Urinary bladder (tissue), 4 donors: ENCODE measurements at places on chromosomes 12 and 14.

- DNase-seq = no peak
These were observed 158.7 kb downstream of the DACT1 start for GRCh38 chr14:58796242-58797009.

DNA sequence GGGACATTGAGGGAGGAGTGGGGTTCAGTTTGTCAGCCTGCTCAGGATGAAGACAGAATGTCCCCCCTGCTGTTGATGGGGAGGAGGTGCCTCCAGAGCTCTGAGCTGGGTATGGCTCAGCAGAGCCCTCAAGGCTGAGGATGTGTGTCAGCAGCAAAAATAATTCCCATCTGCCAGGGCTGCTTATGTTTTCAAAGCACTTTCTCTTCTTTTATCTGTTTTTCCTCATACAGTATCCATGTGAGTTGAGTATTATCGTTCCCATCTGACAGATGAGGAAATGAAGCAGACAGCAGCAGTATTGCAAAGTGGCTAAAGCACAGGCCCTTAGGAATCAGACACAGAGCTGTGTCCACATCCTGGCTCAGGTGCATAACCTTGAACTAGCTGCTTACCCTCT lies 94.1 kb downstream of the SLC8A3 start:
- DNase-seq = no peak

DNA sequence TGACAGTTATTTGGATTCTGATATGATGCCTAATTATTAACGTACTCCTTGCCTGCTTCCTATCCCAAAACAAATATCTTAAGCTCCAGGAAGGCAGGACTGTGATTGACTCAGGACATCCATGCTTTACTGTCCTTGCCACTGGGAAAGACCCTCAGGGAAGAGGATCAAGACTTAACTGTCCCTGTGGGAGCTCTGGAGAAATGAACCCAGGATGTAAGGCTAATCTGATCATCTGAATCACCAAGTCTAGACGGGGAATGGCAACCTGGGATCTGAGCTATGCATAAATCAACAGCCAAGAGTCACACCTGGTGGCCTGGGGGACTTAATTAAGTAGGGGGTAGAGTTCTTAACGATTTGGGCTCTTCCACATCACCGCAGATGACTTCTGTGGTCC lies 153.2 kb upstream of the BCL2L14 start:
- no peak for DNase-seq

- no peak for DNase-seq
These were observed 465.8 kb upstream of the SYT1 start for GRCh38 chr12:78398750-78399149.

DNA sequence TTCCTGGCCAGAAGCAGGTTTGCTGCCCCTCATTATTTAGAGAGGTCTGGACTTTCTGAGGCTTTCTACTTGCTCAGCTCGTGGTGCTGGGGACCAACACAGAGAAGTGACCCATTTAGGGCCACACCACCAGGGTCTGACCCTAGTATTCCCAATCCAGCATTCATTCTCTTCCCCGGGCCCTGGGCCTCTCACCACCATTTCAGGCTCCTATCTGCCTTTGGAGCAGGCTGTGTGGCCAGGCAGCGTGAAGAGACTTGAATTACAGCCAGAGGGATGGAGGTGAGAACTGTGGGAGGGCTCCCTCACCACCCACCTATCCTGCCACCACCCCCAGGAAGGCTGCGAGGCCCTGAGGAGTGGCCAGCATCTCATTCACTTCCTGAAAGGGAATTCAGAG lies 24.6 kb downstream of the FAM222A start:
- no peak for DNase-seq

- no peak for DNase-seq
These were observed 496.3 kb downstream of the NELL2 start for GRCh38 chr12:44379831-44380230.

- no peak for DNase-seq
These were observed 10.6 kb downstream of the EML1 start for GRCh38 chr14:99803803-99804202.

DNA sequence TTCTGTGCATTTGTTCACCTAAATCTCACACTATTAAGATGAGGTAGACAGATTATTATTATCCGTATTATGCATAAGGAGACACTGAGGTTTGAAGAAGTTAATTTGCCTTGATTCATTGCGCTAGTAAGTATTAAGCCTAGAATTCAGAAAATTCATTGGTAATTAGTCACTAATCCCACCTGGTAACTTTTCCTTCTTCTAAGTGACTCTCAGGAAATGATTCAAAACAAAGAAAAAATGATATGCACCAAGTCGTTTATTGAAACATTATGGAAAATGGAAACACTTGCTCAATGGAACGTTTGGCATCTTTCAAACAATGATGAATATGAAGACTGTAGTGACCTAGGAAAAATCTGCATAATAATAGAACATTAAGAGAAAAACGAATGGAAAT lies 15.2 kb downstream of the RFX4 start:
- DNase-seq = no peak

- DNase-seq = no peak
These were observed 870 bp downstream of the BMAL2 start for GRCh38 chr12:27333403-27334009.

- DNase-seq = no peak
These were observed 340.5 kb downstream of the TMEM121 start for GRCh38 chr14:105866841-105867321.

GRCh38 chr14:71139294-71139946 lies 232.2 kb downstream of the PCNX1 start:
- DNase-seq = no peak

DNA sequence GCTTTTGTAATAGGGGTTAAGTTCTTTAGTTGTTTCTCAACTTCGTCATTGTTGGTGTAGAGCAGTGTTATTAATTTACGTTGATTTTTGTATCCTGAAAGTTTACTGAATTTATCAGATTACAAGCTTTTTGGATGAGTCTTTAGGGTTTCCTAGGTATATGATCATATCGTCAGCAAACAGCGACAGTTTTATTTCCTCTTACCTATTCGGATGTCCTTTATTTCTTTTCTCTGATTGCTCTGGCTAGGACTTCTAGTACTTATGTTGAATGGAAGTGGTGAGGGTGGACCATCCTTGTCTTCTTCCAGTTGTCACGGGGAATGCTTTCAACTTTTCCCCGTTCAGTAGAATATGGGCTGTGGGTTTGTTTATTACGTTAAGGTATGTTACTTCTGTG lies 37.8 kb downstream of the AEBP2 start:
- no peak for DNase-seq

DNA sequence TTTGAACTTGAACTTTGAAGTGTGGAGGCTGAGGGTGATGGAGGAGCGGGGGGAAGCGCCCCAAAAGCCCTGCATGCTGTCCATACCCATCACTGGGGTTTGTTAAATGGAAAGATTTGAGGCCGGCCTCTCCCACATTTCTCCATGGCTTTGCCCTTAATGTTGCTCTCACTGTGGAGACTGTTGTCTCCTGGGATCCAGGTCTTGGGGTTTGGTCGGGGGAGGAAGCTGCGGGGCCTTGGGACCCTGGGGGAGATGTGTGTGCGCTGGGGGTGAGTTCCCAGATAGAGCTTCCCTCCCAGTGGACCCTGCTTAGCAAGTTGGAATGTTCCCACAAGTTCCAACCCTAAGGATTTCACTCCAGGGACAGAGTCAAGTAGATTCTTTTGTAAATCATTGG lies 28.0 kb upstream of the LRTM2 start:
- DNase-seq = no peak
